ENCODE measurements at places on chromosomes 5 and 9.

DNA sequence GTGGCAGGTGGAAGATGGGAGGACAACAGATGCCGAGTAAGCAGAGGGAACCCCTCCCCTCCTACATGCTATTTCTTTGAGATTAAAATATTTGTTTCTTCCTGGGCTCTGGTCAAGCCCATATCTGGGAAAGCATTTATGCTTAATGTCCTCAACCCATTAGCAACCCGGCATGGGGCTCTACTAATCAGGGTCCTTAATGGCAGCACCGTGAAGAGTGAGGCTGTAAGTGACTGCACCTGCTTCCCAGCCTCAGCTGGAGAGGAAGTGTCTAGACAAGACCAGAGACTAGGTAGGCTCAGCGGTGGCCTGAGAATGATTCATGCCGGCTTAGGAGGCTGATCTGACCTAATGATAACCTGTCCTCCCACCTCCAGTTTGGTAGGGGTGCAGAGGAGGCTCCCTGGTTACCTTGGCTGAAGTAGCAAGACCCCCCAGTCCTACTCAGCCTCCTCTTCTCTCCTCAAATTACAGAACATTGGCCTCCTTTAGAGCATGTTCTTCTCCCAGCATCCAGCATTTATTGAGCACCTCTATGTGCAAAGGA lies 61.3 kb upstream of the HSPA9 start:
- DNase-seq: no peak

- DNase-seq: no peak
Observed at GRCh38 chr5:77642738-77643653, 4.5 kb upstream of the OTP start.

DNA sequence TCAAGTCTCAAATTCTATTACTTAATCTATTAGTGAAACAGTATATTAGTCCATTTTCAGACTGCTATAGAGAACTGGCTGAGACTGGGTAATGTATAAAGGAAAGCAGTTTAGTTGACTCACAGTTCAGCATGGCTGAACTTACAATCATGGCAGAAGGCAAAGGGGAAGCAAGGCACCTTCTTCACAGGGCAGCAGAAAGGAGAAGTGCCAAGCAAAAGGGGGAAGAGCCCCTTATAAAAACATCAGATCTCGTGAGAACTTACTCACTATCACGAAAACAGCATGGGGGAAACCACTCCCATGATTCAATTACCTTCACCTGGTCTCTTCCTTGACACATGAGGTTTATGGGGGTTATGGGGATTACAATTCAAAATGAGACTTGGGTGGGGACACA lies 67.9 kb upstream of the CHSY3 start:
- no peak for DNase-seq

GRCh38 chr5:126801992-126802294 lies 25.0 kb downstream of the LMNB1 start:
- no peak for DNase-seq

DNA sequence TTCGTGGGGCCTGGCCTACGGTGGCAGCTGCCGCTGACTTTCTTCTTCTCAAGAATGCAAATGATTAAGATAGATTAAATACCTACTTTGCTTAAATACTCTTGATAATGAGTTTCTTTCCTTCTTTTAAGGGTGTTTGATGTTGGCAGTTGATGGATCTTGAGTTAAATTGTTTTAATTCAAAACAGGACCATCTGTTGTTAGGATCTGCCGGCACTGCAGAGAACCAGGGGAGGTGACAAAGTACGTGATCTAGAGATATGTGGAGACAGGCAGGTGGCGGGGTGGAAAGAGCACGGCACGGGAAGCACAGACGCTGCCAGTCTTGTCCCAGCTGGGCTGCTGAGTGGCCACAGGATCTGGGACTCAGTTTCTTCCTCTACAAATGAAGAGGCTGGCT lies 37.9 kb downstream of the MED27 start:
- DNase-seq: no peak

- DNase-seq: no peak
Observed at GRCh38 chr5:148135091-148136048, 33.0 kb upstream of the SPINK14 start.
